Stimulated activated CD8-positive, alpha-beta memory T cell treated with anti-CD3 and anti-CD28 coated beads, Interleukin-4, amount 100 ng/mL, for 1 hour (primary cell): ENCODE measurements at places on chromosomes 3 and 15.

GRCh38 chr15:77052556-77052955 is 18.4 kb downstream of the TSPAN3 start:
- no peak for DNase-seq

GRCh38 chr3:55009372-55009771 is 81.5 kb upstream of the LRTM1 start:
- DNase-seq: no peak

- no peak for DNase-seq
Observed at GRCh38 chr15:57436961-57437360, 60.7 kb downstream of the CGNL1 start.

- no peak for DNase-seq
Observed at GRCh38 chr15:28927043-28927442, 41.3 kb downstream of the APBA2 start.

DNA sequence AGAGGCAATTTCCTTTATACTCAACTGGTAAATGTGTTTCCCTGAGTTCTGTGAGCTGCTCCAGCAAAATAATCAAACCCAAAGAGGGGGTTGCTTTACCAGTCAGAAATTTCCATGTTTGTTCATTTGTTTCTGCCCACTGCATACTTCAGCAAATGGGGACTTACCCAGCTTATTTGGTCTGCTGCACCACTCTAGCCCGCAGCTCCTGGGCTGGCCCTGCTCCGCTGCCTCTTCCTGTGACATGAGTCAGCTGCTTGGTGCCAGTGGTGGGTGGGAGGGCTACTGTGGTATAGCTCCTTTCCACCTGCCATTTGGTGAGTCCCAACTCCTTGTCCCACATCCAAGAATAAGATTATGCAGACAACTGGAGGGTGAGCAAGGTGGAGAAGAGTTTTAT is 644.2 kb downstream of the MCTP2 start:
- DNase-seq: no peak

DNA sequence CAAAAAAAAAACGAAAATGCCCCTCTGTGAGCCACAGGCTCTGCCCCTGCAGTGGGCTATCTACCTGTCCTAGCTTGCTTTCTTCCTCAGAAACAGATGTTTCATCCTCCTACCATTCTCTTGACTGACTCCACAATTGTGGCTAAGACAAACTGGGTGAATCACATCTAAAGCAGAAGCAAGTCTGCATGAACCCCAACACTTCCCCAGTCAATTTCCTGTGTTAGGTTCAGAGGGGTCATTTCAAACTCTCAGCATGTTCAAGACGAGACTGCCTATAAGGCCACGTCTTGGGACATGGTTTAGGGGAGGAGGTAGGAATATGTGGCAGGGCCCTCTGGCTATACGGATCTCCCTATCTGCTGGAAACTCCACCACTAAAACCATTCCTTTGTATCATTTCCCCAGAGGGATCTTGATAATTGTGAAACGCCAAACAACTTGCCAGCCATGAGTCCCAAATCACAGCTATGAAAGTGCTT is 28.6 kb upstream of the ANKDD1A start:
- DNase-seq: no peak

GRCh38 chr3:33064929-33065328 is 32.0 kb downstream of the GLB1 start:
- no peak for DNase-seq

GRCh38 chr3:55591888-55592287 is 104.8 kb upstream of the WNT5A start:
- DNase-seq: no peak

GRCh38 chr15:95812491-95812890 is 518.0 kb upstream of the NR2F2 start:
- no peak for DNase-seq

GRCh38 chr3:134237454-134238145 is 13.1 kb downstream of the RYK start:
- DNase-seq: no peak

DNA sequence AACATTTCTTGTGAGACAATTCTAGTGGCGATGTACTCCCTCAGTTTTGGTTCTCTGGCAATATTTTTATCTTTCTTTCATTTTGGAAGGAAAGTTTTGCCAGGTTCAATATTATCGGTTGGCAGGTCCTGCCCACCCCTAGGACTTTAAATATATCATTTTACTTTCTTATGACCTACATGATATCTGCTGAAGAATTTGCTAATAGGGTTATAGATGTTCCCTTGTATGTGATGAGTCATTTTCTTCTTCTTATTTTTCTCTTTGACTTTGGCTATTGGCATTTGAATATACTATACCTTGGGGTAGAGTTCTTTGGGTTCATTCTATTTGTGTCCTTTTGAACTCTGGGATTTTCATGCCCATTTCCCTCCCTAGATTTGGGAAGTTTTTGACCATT is 89.7 kb downstream of the GMNC start:
- no peak for DNase-seq

- DNase-seq: no peak
Observed at GRCh38 chr15:53759411-53759931, at the start of gene WDR72. WDR72 (minus strand) TSS chr15:53759663; CDS start chr15:53733149, 26,514 bp downstream.
